ENCODE measurements at places on chromosomes 6 and 20.
A peak's percentile ranks its signal among the peaks of the same experiment; 100 is the strongest.

DNA sequence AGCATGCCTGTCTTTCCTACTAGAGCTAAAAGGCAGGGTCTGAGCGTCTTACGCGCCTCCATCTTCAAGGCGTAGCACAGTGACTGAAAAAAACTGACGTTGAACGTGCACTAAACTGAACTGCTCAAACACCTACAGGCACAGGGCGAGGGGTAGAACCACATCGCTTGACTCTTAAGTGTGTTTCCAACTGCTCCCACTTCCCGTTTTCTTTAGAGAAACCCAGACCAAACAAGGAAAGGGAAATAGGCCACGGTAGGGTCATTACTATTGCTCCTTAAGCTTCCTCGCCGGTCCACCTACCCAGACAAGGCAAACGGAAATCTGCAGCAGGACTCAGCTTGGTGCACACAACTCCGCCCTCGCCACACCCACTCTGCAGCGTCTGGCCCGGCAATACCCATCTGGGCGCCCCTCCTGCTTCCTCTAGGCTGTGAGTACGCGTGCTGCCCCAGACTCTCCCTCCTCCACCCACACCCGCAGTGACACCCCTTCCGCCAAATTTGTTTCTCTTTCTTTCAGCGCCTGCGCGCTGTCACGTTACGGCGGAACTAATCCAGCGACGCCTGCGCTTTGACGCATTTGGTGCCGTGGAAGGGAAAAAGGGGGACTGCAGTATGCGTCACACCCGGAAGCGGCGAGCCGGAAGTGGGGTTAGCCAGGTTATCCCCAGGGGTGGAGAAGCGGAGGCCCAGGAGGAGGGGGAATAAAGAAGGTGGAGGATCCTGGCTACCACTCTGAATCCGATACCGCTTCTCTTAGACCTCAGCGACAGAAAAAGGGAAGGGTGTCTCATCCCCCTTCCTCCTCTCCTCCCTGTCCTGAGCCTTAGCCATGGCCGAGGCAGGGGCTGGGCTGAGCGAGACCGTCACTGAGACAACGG, at the start of gene PPP1R11:
PPP1R11 (plus strand) TSS at position 622 of the 883 bp plus-strand sequence; CDS start at position 835, 213 bp downstream.
- DNase-seq, result peak; percentile 99

DNA sequence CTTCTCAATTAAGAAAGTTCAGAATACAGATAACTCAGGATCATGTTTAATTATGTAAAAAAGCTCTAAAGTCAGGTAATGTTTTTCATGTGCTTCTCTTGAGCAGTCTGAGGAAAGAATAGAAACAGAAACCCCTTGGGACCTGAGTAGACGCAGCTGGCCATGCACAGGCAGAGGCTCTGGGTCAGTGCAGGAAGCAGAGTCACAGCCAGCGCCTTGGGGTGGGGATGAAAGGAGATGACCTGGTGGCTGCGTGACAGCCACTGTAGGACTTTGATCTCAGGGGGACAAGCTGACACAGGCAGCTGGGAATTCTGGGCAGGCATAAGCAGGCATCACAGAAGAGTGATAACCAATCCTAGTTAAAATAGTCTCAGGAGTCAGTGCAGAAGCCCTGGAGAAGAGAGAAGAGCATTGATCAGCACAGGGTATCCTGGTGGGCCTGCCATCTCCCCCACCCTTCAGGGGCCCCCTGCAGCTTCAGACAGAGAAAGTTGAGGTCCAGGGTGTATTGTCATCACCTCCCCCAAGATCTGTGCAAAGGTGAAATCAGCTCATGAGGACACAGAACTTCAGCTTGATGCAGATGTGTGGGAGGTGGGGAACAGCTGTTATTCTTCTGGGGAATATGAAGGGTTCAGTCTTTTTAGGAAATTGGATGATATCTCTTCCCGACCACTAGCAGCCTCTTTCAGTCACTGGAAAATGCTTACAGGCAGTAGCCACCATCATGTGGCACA, 6.4 kb downstream of the HLA-DQB1 start:
- no peak for DNase-seq

DNA sequence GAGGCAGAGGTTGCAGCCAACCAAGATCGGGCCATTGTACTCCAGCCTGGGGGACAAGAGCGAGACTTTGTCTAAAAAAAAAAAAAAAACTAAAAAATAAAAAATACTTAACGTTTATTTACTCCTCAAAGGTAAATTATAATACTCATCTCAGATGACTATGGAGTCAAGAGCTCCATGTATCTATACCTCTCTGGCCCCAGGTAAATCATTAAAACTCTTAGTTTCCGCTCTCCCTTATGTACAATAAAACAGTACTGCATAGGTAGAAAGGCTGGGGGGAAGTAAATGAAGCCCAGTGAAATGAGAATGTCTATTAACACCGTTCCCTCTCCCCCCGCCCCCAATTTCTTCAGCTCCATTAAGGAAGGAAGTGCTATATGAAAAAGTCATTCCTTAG, 1.2 kb downstream of the SRSF12 start:
- no peak for DNase-seq

DNA sequence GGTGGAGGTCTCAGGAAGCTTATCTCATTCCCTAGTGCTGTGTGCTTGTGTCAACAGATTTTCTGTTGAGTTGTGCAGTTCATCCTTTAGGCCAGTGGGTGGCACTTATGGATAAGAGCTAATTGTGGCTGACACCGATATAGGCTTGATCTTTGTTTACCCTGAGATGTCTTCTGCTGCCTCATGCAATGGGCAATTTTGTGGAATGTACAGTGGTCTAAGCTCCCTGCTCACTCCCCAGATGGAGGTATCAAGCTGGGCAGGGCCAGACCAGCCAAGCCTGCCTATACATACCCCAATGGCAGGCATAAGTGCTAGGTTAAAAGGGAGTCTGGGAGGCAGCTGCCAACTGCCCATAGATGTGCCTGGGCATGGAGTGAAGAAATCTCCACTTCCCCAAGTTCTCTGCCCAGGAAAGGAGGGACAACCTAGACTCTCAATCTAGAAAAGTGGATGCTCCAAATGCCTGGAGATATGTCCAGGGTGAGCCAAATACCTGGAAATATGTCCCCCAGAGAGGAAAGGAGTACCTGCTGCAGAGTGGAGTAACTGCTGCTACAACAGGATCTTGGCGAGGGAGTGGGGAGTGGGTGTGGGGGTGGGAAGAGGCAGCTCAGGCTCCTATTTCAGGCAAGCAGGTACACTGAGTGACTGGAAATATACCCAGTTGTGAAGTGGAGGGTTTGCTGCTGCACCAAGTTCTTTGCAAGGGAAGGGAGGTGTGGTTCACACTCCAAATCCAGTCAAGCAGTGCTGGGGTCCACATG, 53.2 kb upstream of the ARG1 start:
- peak; percentile 60 for DNase-seq

DNA sequence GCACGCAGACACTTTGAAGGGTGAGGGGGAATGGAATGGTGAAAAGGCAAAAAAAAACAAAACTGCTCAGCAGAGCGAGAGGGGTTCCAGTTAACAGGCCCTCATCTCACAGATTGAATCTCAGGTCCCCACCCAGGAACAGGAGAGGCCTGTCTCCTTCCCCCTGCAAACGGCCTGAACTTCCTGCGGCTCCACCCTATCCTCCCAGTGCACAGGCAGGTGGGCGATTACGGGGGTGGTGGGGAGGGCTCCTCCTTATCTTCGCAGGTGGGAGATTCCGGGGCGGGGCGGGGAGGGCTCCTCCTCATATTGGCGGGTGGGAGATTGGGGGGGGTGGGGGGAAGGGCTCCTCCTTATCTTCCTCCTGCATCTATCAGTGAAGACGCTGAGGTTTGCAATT, 129.0 kb downstream of the SOX4 start:
- no peak for DNase-seq

DNA sequence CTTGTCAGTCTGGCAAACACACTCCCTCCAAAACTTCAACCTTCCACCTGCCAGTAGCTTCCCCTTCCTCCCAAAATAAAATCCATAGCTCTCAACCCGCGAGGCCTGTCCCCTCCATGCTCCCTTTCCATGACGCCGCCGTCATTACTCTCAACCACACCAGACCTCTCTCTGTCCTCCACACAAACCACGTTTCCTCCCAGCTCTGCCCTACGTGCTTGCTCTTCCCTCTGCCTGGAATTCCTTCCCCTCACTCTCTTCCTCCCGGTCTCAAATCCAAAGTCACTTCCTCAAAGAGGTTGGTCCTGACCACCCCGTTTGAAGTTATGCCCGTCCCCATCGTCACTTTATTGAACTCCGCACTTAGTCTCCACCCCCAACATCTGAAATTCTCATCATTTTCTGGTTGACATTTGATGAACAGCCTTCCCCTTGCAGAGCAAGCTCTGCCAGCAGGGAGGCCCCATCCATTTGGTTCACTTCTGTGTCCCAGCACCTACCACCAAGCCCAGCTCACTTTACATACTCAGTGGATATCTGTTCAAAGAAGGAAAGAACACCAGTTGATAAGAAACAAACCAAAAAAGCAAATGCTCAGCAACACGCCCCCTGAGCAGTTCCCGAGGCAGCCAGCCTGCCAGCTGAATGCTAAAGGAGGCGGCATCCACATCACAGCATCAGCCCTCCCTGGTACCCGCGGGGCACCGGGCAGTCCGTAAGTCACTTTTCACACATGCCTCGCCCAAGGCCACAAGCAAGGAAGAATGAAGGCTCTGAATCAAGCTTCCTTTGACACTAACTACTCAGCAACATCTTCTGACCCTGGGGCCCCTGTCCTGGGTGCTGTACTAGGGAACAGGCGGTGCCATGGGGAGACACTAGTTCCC, 125.0 kb downstream of the NFATC2 start:
- no peak for DNase-seq

DNA sequence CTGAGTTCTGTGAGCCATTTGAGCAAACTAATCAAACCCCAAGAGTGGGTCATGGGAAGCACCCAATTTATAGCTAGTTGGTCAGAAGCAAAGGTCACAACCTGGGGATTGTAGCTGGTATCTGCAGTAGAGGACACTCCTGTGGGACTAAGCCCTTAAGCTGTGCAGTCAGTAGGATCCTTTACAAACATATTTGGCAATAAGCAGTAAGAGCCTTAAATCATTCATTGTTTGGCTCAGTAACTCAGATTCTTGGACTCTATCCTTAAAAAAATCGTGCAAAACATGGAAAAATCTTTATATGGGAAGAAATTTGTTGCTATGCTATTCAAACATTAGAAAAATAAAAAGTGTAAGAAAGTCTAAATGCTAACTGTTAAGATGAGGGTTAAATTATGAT, 29.9 kb downstream of the FRK start:
- DNase-seq, result no peak
